HepG2 (cell line): ENCODE measurements at places on chromosomes 5 and 9.

DNA sequence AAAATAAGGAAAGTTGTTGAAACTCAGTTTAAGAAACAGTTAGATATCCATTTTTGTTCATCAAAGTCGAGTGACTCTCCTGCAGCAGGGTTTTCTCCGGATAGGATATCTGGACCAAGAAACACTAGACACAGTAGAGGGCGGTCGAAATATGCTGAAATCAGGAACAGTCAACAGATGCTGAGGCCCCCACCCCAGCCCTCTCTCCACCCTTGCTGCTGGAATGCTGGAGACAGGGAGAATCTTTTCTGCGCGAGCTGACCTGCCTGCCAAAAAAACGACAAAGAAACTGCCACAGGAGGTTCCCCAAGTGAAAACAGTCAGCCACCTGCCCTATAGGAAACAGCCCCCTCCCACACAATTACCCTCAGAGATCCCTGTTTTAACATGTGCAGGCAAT, 4.3 kb upstream of the IL13 start:
- DNase-seq: no peak

DNA sequence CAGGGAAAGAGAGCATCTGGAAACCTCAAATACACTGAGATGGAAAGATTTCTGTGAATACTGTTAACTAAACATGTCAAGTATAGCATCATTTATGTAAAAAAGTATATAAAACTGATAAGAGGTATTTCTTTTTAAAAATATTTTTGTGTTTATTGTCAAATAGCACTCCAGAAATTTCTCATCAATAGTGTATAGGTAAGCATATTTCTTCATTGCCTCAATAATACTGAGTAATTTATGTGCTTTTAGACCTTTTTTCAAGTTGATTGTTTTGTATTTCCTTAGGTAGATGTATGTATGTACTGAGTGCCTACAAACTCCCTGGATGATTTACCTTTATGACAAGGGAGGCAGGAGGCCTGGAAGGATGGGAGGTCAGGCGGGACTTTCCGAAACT, 196.3 kb downstream of the ROR2 start:
- no peak for DNase-seq

DNA sequence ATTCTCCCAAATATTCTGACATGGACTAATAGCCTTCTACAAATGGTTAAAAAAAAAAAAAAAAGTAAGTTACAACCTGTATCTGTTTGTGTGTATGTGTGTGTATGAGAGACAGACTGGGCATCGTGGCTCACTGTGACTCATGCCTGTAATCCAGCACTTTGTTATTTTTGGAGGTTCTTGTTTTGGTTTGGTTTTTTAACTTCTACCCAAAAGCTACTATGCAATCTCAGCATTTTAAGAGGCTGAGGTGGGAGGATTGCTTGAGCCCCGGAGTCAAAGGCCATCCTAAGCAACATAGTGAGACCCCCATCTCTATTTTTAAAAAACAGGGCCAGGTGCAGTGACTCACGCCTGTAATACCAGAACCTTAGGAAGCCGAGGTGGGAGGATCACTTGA, 17.6 kb upstream of the HAVCR1 start:
- DNase-seq: no peak

DNA sequence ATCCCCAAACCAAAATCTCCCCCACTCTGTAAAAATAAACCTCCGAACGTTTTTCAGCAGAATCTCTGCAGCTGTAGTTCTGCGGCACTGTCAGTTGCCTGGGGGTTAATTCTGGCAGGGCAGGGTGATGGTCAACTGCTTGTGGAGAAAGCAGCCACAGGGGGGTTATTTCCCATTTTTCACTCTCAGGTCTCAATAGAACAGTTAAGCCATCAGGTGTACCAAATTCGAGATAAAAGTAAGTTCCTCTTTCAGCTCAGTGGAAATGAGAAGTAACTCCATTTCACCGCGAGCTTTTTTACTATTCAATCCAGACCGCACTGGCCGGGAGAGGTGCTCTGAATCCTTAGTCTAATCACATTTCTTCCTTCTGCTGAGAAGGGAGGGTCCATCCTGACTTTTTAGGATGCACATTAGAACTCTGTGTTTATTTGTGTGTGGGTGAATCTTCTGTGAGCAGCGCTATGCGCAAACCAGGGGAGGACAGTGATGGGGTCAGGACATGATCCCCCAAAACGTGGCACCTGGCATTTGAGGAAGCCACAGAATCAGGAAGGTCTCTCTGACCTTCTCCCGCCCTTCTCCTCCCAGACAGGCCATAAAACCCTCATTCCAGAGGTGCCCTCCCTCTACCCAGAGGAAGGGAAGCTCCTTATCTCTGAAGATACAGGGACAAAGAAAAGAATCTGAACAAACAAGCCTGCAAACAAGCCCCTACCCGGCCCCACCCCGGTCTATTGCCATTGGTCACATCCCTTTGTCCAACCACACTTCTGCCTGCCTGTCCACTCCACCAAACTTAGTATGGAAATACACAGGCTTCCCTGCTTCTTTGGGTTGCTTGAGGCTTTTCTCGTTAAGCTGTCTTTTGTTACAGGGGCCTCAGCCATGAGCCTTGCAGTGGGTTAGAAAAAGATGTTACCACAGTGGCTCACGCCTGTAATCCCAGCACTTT, 229.0 kb downstream of the ROR2 start:
- no peak for DNase-seq
